ENCODE measurements at places on chromosomes 12 and 14.

DNA sequence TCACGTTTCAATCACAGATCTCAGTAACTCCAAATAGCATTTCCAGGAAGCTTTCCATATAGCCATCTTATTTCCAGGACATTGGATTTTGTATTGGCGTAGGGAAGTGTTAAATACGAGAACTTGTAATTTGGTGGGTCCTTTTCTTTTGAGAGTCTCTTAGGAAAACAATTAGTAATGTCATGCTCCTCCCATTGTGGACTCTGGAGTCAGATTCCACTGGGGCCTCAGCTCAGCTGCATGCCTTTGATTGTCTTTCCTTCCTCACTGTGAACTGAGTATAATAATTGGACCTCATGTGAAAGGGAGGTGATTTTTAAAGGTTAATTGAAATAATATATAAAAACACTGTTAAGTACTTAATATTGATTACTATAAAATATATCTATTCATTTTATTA, 462.6 kb downstream of the NPAS3 start:
- no peak for DNase-seq

DNA sequence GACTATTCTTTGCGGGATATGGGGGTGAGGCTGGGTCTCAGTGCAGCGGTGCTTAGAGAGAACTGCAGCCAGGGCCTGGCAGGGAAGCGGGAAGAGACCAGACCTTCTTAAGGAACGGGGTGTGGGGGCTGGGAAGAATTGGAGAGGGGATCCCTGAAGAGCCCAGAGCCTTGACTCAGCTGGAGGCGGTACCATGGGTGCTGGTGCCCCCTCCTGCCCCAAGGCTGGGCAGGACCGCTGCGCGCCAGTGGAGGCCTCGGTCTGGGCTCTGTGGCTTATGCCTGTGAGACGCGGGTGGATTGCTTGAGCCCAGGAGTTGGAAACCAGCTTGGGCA, 1.3 kb upstream of the RNU7-1 start:
- no peak for DNase-seq

DNA sequence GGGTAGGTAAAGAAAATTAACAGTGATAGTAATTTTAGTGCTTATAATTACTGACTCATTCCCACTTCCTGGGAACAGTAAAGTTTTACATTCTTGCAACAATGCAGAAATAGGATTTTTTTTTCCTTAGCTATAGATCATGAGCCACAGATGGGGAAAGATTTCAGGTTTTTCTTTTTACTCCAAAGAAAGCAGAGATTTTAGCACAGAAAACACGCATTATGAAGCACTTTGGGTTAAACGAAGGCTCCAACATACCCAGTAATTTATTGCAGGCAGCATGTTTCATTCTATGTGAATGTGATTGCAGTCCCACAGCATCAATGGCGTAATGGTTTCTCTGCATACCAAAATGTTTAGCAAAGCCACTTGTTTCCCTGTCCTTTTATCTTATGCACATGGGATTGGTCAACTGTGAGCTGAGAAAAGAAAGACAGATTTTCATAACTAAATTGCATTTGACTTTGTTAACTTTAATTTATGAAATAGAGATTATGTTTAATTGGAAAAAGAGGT, 124.6 kb upstream of the E2F7 start:
- DNase-seq = peak; percentile 98

GRCh38 chr12:114368685-114369452, 37.1 kb downstream of the TBX5 start:
- no peak for DNase-seq

- no peak for DNase-seq
Measured at GRCh38 chr14:43853541-43853940, 653.5 kb downstream of the FSCB start.

- no peak for DNase-seq
Measured at GRCh38 chr14:76055330-76055729, 69.8 kb downstream of the IFT43 start.

GRCh38 chr12:19972325-19973288, 395.7 kb upstream of the PDE3A start:
- peak; percentile 16 for DNase-seq
